ENCODE measurements at places on chromosomes 1 and 21.

GRCh38 chr1:178092878-178093493, 918 bp upstream of the RASAL2 start:
- no peak for DNase-seq

GRCh38 chr1:15727866-15728534, 8.1 kb upstream of the SLC25A34 start:
- DNase-seq: no peak

DNA sequence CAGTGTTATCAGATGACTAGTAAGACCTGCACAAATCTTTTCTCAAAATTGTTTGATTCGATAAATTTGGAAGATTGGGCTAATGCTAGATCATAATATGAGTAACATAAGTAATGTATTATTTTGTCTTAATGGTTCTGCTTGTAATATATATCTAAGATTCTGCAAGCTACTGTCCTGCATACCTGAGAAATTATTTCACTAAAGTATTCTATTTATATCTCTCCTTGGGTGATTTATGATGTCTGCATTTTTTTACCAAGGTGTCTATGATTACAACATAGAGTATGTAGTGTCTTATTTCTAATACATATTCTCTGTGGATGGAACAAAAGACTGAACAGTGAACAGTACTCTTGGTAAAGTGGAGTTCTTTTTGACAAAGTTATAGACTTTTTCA, 166.6 kb downstream of the CLEC20A start:
- DNase-seq: no peak

DNA sequence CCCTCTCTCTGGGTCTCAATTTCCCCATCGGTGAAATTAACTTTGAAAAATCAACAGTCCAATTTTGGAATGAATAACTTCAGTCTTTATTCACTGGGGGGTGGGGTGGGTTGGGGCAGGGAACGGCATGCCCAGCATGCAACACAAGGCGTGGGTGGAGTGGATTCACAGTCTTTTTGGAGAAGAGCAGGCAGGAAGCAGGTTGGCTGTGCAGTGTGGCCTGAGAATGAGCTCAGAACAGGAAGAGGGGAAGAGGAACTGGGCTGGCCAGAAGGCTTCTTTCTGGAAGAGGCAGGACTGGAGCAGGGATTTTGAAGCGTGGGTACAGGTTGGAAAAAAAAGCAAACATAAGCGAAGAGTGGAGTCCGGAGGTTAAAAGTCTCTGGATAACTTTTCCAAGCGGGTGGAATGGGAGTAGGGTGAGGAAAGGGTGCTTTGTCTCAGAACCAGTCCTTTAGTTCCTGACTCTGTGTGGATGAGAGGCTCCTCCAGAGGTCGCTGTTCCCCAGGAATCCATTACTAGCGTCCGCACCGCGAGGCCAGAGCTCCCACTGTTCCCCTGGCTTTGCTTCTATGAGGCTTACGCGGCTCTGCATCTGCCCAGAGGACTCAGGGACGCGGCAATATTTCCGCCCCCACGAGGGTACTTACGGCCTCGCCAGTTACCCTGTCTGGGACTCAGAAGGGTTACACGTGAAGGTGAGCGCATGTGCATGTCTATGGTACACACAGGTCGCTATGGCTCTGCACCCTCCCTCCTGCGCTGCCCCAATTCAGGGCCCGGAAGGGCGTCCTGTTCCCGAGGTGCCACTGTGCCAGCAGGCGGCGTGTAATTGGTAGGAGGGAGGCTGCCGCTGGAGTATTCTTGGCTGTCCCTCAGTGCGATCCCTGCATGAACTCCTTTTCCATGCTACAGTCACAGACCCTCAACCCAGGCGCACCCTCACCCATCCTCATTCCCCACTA, 5.5 kb upstream of the FOXD2 start:
- peak; percentile 44 for DNase-seq

DNA sequence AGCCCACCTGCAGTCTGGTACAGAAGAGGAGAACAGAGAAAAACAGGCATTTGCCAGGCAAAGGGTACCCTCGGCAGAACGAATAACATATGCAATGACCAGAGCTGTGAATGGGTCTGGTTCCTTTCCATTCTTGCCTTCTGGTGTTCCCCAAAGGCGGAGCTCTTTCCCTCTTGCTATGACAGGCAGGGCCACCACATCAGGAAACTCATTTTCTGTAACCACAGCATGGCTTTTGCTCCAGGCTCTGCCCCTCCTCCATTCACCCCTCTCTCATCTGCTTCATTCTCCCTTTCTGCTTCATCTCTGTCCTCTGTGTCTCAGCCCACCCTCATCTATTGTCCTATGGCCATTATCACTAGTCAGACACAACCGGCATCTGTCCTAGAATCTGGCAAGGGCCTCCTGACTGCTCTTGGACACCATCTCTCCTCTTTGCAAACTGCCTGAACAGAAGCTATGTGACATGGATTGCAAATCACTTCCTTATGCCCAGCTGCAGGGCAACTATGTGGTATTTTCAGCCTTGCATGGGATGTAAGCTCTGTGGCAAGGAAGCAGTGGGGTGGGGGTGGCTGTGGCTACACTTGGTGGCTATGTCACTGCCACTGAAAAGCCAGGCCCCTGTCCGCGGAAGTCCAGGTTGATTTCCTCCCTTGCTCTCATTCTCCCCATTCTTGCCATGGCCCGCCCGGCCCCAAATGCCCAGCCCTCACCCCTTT, 78.8 kb upstream of the ABCD3 start:
- no peak for DNase-seq

DNA sequence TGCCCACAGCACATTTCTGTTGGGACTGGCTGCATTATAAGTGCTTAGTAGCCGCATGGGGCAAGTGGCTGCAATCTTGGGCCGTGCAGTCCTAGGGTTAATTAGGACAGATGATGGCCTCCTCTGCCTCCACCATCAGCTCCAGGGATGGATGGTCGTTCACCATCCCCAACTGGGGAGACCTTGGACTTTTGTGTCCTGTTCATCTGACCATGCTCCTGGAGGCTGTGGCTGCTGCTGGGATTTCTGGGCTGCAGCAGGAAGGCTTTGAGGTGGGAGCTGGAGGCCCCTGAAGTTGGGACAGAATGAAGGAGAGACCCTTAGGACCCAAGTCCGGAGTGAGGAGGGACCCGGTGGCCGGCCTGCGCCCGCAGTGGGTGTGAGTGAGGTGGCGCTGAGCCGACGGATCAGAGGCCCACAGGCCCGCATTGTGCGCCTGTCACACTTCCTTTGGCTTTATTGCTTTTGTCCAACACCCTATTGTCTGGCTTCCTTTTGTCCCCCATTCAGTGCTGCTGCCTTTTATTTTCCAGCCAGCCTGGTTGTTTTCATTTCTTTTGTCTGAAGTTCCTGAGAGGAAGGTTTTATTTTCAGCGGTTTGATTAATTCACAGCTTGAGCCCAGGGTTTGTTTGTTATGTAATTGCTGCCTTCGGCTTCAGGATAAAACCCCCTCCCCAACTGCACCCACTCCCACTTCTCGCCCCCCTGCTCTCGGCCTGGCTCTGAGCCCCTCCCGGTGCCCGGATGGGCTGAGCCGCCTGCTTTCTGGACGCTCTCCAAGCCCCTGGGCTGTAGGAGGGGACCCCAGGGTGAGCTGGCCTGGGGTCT, 35.6 kb downstream of the SOX13 start:
- no peak for DNase-seq

GRCh38 chr1:114467491-114467890, 43.5 kb downstream of the TRIM33 start:
- DNase-seq: no peak

DNA sequence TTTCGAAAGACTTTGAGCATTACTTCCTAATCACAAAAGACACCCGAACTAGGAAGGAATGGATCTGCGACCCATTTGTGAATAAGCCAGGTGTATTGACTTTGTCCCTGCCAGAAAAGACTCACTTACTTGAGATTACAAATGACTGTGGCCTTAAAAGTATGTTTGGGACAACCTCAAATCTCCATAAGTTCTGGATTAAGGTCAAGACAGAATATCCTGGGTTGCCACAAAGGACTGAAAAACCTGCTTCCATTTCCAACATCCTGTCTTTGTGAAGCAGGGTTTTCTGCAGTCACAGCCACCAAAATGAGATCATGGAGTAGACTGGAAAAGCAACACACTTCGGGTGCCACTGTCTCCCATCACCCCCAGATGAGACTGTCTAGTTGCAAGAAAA, 537.4 kb upstream of the ZRANB2 start:
- DNase-seq: no peak

DNA sequence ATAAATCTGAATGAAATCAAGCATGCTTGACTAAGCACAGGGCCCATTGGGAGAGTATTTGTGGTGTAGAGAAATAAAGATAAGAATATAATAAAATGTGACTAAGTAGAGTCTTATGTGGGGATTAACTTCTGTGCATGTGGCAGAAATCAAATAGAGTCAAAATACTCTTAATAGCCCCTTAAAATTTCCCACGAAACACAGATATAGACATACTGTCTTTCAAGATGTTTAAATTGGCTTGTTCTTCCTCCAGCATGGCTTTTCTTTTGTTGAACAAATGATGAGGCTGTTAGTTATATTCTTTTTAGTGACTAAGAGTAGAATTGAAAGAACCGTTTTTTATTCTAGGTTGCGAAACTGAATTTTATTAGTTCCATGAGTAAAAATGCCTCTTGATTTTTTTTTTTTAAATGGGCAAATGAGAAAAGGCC, 112.3 kb downstream of the RPS6KC1 start:
- DNase-seq: no peak

DNA sequence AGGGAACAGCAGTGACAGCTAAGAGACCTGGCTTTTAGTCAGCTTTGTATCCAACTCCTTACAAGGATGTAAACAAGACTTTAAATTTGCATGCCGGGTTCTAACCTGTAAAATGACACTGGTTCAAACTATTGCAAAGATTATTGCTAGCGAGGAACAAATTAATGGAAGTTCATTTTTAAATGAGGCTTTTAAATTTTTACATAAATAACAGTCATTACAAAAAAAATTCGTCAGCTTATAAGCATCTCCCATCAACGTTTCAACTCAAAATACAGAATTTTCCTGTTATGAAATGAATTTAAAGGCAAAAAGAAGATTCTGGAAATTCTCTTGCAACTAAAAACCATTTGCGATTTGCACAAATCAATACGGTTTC, 668 bp downstream of the KIF14 start:
- no peak for DNase-seq

DNA sequence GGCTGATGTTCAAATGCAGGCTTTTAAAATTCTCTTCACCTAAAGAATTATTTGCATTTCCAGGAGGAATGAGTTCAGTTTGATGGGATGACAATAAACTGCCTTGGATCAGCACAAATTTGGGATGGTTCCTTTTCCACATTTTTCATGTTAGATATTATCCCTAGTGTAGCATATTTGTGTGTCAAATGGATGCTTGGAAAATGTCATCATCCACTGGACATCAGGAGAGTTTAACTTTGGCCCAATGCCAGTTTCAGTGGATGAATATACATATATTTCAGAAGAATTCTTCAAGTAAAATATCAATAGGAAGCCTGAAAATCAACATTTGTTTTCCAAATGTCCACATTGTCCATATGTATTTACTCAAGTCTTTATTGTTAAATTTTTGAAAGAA, 116.5 kb upstream of the COL24A1 start:
- DNase-seq: no peak

GRCh38 chr1:27659497-27660299, 12.3 kb downstream of the IFI6 start:
- peak; percentile 78 for DNase-seq

GRCh38 chr1:30418939-30419720, 304.3 kb downstream of the MATN1 start:
- no peak for DNase-seq

DNA sequence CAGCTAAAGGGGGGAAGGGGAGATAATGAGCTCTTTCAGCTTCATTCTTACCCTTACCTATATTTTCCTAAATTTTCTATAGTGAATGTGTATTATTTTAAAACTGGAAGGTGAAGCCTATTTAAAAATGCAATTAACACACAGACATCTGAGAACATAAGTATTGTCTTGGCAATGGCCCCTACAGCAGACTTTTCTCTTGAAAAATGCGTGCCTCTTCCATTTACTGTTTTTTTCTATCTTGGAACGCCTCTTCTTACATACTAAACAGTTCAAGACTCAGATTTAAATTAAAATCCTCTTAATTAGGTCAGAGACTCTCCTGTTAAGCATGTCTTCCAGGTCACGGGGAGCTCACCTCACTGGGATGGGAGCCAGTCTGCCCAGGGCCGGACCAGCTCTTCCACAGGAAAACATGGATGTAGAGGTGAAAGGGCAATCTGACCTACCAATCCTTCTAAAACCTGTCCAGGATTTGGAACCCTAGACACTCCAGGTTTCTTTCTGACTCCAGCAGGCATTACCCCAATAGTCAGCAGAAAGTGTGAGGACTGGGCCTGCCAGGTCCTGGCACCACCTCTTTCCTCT, 137.3 kb downstream of the ZNF281 start:
- no peak for DNase-seq

GRCh38 chr1:174114788-174115448, 44.4 kb upstream of the RABGAP1L start:
- DNase-seq: no peak
